NCI-H2171 treated with DMSO at 0.1 percent for 48 hours (cell line): ENCODE measurements at places on chromosomes 4 and X.
A peak's percentile ranks its signal among the peaks of the same experiment; 100 is the strongest.

DNA sequence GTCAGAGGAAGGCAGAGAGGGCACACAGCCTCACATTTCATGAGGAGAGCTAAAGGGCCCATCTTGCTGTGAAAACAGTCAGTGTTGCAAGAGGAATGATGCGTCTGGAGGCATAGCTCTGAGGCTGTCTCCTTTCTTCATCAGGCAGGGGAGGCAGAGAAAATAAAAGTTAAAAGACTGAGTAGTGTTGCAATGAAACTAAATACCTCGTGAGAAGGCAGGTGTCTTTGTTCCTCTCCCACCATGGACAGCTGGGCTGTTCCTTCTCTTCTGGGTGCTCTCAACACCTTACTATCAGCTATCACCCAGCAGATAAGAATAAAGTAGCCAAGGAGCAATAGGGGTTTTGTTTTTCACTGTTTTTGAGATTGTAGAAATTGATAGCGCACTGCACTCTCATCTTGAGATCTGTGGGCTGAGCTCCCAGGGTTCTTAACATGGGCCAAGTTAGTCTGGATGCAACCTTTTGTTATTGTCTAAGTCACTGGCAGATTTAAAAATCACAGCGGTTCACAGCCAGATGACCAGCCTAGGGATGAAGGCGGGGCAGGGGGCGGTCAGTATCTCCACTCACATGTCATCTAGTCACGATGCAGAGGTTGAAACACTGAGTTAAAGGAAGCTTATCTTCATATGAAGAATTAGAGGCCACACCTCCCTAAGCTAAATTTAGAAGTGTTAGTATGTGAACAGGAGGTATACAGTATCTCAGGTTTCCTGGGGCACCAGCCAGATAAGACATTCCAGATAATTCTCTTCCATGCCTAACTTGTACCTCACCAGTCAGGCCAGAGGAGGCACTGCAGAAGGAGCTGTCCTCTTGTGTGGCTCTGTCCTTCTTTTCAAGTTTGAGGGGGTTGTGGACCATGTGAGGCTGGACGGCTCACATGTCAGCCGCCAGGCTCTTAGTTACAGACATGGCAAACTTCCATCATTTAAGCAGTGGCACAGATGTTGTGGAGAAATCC is 36.9 kb downstream of the PARM1 start:
- peak; percentile 69 for DNase-seq

DNA sequence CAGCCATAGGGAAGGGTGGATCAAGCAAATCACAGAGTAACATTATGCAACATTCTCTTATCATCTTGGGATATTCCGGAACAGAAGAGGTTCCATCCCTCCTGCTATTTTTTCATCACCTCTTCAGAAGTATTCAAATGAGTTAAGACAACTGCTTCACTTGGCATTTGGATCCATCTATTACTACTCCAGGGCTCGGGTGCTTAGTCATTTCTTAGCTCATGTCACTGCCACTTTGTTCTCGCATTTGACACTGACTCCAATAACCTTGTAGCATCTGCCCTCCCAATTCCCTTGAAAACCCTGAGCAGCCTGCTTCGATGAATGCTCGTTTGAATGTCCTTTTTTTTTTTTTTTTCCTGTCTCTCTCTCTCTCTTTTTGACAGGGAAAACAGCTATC is 114.9 kb downstream of the PPARGC1A start:
- no peak for DNase-seq

DNA sequence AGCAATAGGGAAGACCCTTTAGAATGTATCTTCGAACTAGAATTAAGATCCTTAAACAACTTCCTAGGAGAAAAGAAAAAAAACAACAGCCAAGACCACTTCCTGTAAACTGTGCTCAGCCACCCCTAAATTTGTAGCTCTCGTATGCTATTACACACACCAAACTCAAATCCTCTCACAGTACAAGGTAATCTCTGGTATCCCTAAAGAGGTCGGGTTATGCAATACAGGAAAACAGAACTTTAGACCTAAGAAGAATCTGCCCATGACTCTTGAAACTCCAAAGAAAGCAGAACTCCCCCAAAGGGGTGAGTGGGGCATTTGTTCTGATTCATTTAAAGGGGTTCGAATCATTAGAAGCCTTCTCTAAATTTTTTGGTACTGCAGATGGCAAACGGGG is 170.9 kb upstream of the CASK start:
- no peak for DNase-seq

DNA sequence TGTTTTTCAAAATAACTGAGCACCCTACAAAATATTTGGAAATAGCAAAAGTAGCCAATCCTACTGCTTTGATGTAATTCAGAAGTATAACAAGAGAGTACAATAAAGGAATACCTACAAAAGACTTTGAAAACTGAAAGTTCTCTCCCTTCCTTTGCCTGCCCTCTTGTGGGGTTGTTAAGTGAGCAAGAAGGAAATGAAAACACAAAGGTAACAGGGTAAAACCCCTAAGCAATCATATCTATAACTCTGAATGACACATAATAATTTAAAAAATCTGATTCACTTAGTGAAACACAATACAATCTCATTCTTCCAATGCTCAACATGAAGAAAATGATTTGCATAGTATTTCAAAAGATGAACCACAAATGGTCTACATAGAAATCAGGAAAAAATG is 98.2 kb downstream of the FRYL start:
- no peak for DNase-seq

- no peak for DNase-seq
Observed at GRCh38 chrX:20019672-20020365, 29.0 kb upstream of the BCLAF3 start.

DNA sequence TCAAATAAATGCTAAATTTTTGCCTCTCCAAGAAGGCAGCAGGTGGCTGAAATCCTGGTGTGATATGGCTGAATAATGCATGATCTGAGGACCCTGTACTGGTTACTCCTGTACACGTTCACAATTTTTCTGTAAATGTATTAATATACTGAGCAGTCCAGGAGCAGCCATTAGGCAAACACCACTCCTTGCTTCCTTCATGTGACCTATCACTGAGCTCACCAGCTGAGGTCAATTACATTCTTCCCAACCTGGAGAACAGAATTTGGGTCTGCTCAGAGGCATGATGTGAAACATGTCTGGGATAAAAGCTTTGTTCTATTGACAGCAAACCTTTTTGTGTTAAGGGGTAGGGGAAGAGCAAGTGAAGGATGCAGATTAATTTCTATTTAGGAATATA is 26.9 kb downstream of the RAB40AL start:
- no peak for DNase-seq

DNA sequence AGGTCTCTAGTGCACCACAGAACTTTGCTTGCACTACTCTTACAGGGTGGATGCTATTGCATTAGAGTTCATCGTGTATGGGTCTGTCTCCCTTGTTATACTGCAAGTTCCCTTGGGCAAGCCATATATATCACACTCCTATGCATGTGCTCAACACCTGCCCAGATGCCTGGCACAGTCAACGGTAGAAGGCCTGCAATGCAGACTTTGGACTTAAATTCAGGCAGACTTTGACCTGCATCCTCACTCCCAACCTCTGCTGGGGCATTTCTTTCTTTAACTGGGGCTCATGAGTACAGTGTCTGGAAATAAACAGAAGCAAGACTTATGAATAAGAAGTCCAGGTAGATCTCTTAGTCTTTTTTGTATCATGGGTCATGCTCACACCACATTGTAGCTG is 148.2 kb downstream of the LDB2 start:
- DNase-seq = no peak
